ENCODE measurements at places on chromosomes 16 and 17. TPM values are rescaled to one million over a fixed set of nuclear protein-coding genes. Genes with fewer than 3 reads are reported as not detected.

SMYD4 gene
- total RNA-seq = 8.2 TPM

KRT222 gene
- total RNA-seq = 0.58 TPM

FOXN1 gene
- total RNA-seq = not detected

GPR142 gene
- not detected for total RNA-seq

Data from A549 treated with CpdA at 1 μM for 4 hours (cell line).